Osteoblast (primary cell): ENCODE measurements at places on chromosomes 12 and 14. TPM values are rescaled to one million over a fixed set of nuclear protein-coding genes. Genes with fewer than 3 reads are reported as not detected.

Gene TAS2R42
- not detected in 2 replicates for total RNA-seq

Gene CCND2
- 1.5 and 2.5 TPM in 2 replicates for total RNA-seq

Gene TAS2R9
- not detected in 2 replicates for total RNA-seq

- DNase-seq: peak; percentile 91
- no peaks in the 10 kb centered on the region for H3K27me3 ChIP-seq
- H3K4me1 ChIP-seq: peaks cover 46% of the 10 kb centered on the region
- H3K27ac ChIP-seq: peak overlapping the region; percentile 96
Observed at GRCh38 chr14:76904100-76904739, 78.0 kb downstream of the LRRC74A start.

DNA sequence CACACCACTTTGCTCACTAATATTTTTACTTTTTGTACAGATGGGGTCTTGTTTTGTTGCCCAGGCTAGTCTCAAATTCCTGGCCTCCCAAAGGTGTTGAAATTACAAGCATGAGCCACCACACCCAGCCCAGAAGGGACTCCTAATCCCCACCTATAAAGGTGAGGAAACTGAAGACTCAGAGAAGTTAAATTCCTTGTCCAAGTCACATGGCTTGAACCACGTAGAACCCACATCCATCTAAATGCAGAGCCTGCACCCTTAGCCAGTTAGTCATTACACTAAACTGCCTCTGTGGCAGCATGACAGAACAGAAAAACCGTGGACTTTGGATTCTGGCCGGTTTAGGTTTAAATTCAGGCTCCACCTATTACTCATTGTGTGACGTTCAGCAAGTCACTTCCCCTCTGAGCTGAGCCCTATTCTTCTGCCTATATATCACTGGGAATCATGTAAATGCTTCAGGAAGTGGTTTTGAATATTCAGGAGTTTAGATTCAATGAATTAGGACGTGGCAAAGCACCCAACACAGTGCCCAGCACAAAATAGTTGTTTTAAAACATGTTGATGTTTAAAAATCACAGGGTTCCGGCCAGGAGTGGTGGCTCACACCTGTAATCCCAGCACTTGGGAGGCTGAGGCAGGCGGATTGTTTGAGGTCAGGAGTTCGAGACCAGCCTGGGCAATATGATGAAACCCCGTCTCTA lies 3.0 kb upstream of the CORO1C start:
- H3K36me3 ChIP-seq: no peaks in the 10 kb centered on the region
- H3K4me1 ChIP-seq: peaks cover 15% of the 10 kb centered on the region
- no peaks in the 10 kb centered on the region for H3K27me3 ChIP-seq
- H3K4me3 ChIP-seq: no peak overlapping the region
- peak overlapping the region; percentile 73 for H3K27ac ChIP-seq

GRCh38 chr14:101057394-101057793 lies 153.9 kb upstream of the RTL1 start:
- no peaks in the 10 kb centered on the region for H3K27me3 ChIP-seq
- peaks cover 23% of the 10 kb centered on the region for H3K4me1 ChIP-seq
- peaks cover 70% of the 10 kb centered on the region for H3K36me3 ChIP-seq
- DNase-seq: no peak
- H3K4me3 ChIP-seq: no peak overlapping the region

- H3K4me3 ChIP-seq: no peak overlapping the region
- H3K36me3 ChIP-seq: no peaks in the 10 kb centered on the region
- DNase-seq: no peak
- H3K27me3 ChIP-seq: peaks cover 33% of the 10 kb centered on the region
Observed at GRCh38 chr12:3496957-3497356, 6.0 kb downstream of the PRMT8 start.

GRCh38 chr14:60184905-60185555 lies 19.8 kb upstream of the DHRS7 start:
- no peaks in the 10 kb centered on the region for H3K27me3 ChIP-seq
- no peaks in the 10 kb centered on the region for H3K36me3 ChIP-seq
- no peak overlapping the region for H3K27ac ChIP-seq
- no peak overlapping the region for H3K4me3 ChIP-seq
- peaks cover 2% of the 10 kb centered on the region for H3K4me1 ChIP-seq
- no peak for DNase-seq

DNA sequence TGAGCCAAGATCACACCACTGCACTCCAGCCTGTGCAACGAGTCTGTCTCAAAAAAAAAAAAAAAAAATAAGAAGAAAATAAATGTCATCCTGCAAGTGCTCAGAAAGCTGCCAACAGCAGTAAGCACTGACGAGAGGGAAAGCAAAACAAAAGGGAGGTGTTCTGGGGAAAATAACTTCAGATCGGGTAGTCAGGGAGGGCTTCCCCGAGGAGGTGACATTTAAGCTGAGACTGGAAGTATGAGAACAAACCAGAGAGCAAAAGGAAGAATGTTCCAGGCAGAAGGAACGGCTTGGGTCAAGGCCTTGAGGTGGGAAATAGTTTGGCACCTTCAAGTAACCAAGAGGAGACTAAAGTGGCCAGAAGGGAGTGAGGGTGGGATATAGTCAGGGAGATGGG lies 4.7 kb upstream of the FAM222A start:
- no peak for DNase-seq
- peaks cover 10% of the 10 kb centered on the region for H3K27me3 ChIP-seq
- H3K4me1 ChIP-seq: no peaks in the 10 kb centered on the region
- H3K27ac ChIP-seq: no peak overlapping the region
- H3K4me3 ChIP-seq: no peak overlapping the region
- H3K36me3 ChIP-seq: no peaks in the 10 kb centered on the region

Gene IPO8
- 25.7 and 28.6 TPM in 2 replicates for total RNA-seq

Gene C12orf60
- total RNA-seq: 0.59 and 0.72 TPM in 2 replicates

GRCh38 chr12:92485351-92486348 lies 217.1 kb upstream of the PLEKHG7 start:
- no peaks in the 10 kb centered on the region for H3K4me1 ChIP-seq
- no peaks in the 10 kb centered on the region for H3K27me3 ChIP-seq
- H3K36me3 ChIP-seq: no peaks in the 10 kb centered on the region
- DNase-seq: no peak

Gene ACACB
- 13.8 and 16.2 TPM in 2 replicates for total RNA-seq

Gene FAM234B
- 3.3 and 5.6 TPM in 2 replicates for total RNA-seq

GRCh38 chr14:85597701-85598100 lies 67.8 kb downstream of the FLRT2 start:
- no peak for DNase-seq
- no peak overlapping the region for H3K4me3 ChIP-seq
- H3K36me3 ChIP-seq: no peaks in the 10 kb centered on the region
- H3K27ac ChIP-seq: no peak overlapping the region

Gene ZFYVE26
- 37.6 and 43.0 TPM in 2 replicates for total RNA-seq

DNA sequence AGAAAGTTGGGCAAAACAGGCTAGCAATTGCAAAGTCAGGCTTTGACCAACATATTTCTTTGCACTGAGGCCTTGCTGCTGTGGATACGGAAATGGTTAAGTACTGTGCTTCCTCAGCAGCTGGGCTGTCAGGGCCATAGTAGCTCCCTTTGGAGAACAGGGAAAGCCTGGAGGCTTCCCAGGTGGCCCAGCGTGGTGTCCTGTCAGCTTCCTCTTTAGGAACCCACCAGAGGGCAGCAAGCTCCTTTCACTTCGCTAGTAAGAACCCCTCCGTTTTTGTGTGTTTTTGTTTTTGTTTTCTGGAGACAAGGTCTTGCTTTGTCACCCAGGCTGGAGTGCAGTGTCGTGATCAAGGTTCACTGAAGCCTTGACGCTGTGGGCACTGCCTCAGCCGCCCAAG lies 1.7 kb upstream of the CFAP251 start:
- no peaks in the 10 kb centered on the region for H3K27me3 ChIP-seq
- H3K4me3 ChIP-seq: no peak overlapping the region
- peak; percentile 48 for DNase-seq
- H3K27ac ChIP-seq: peak overlapping the region; percentile 23

Gene NOVA1
- 0.36 TPM in 1 of 2 replicates, not detected in the other for total RNA-seq

GRCh38 chr12:91271185-91271584 lies 88.6 kb upstream of the DCN start:
- DNase-seq: no peak
- no peaks in the 10 kb centered on the region for H3K4me1 ChIP-seq
- no peaks in the 10 kb centered on the region for H3K36me3 ChIP-seq
- no peaks in the 10 kb centered on the region for H3K27me3 ChIP-seq
- H3K4me3 ChIP-seq: no peak overlapping the region

Gene ACSM4
- not detected in 2 replicates for total RNA-seq

Gene RTN1
- under 0.01 and 0.29 TPM in 2 replicates for total RNA-seq

GRCh38 chr14:95215094-95215725 lies 57.9 kb upstream of the DICER1 start:
- no peak overlapping the region for H3K4me3 ChIP-seq
- no peak for DNase-seq
- H3K27me3 ChIP-seq: no peaks in the 10 kb centered on the region

Gene HOXC12
- under 0.01 TPM in 1 of 2 replicates, not detected in the other for total RNA-seq

DNA sequence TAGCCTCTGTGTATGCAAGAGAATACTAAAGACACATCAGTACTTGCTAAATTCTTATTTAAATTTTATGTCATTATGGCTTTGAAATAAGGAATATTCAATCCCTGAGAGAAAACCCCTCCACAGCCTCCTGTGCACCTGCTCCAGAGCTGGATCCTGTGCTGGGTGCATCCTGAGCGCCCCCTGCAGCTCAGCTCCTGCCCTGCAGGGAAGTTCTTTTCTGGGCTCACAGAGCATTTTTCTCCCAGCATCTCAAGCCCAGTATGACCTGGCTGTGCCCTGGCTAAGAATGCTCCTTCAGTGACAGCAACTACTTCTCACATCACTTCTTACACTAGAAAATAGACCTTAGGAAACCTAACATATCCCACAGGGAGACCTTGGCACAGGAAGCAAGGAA lies 1211.7 kb downstream of the TMEM121 start:
- H3K27ac ChIP-seq: no peak overlapping the region
- no peaks in the 10 kb centered on the region for H3K4me1 ChIP-seq
- H3K4me3 ChIP-seq: no peak overlapping the region
- H3K36me3 ChIP-seq: no peaks in the 10 kb centered on the region
- DNase-seq: no peak
- H3K27me3 ChIP-seq: no peaks in the 10 kb centered on the region

DNA sequence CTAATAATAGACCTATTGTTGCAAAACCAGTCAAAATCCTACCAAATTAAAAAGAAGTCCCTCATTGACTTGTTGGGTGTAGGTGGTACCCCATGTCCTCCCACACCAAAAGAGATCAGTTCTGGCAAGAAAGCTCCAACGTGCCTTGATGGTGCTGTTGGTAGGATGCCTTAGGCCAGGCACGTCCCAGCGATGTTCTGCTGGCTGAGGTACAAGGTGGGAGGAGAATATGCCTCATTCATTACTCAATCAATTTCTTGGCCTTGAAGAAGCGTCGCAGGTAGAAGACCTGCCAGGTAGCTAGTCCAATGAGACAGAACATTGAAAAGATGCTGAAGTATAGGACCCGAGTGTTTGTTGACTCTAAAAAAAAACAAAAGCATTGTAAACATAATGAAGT lies 7.8 kb upstream of the NEK9 start:
- no peaks in the 10 kb centered on the region for H3K27me3 ChIP-seq
- no peak overlapping the region for H3K27ac ChIP-seq
- H3K4me1 ChIP-seq: no peaks in the 10 kb centered on the region
- DNase-seq: no peak
- no peak overlapping the region for H3K4me3 ChIP-seq

GRCh38 chr12:108121320-108121719 lies 7.8 kb upstream of the WSCD2 start:
- H3K36me3 ChIP-seq: no peaks in the 10 kb centered on the region
- H3K4me3 ChIP-seq: no peak overlapping the region
- DNase-seq: no peak
- no peaks in the 10 kb centered on the region for H3K4me1 ChIP-seq
- no peak overlapping the region for H3K27ac ChIP-seq
- no peaks in the 10 kb centered on the region for H3K27me3 ChIP-seq

GRCh38 chr12:6045438-6045837 lies 79.0 kb downstream of the VWF start:
- H3K36me3 ChIP-seq: no peaks in the 10 kb centered on the region
- H3K27ac ChIP-seq: no peak overlapping the region
- peaks cover 40% of the 10 kb centered on the region for H3K4me1 ChIP-seq
- no peak overlapping the region for H3K4me3 ChIP-seq
- H3K27me3 ChIP-seq: no peaks in the 10 kb centered on the region

Gene TMEM30B
- total RNA-seq: 1.1 and 1.8 TPM in 2 replicates

DNA sequence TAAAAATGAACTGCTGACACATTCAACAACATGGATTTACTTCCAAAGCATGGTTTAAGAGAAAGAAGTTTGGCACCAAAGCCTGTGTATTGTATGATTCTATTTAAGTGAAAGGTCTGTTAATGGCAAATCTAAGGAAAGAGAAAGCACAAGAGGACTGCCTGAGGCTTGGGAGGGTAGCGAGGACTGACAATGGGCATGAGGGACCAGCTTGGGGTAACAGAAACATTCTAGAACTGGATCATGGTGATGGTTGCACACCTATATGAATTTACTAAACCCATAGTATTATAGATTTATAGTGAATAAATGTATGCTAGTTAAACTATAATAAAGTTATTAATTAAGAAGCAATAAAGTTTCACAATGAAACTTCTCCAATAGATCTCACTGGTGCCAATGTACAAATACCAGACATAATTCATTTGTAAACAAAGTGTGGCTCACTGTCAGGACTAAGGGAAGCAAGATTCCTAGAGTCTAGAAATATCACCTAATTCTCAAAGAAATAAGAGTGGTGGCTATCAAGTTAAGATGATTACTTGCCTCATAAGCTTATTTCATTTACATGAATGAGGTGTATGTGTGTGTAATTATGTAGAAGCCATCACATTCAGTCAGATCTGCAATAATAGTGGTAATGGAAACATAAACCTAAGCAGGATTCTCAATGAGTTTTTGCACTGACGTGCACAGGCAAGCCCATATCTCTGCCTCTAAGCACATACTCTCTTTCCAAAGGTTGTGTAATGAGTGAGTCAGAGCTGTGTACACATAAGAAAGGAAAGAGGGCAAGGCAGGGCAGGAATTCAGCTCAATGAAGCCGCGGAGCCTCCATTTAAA lies 353.4 kb downstream of the KCNH5 start:
- no peaks in the 10 kb centered on the region for H3K4me1 ChIP-seq
- H3K4me3 ChIP-seq: no peak overlapping the region
- no peaks in the 10 kb centered on the region for H3K36me3 ChIP-seq
- H3K27me3 ChIP-seq: no peaks in the 10 kb centered on the region
- DNase-seq: no peak

- no peaks in the 10 kb centered on the region for H3K27me3 ChIP-seq
- no peak overlapping the region for H3K4me3 ChIP-seq
- no peak for DNase-seq
Observed at GRCh38 chr12:106964526-106964925, 8.8 kb downstream of the TMEM263 start.

GRCh38 chr12:75505706-75506312 lies 5.6 kb downstream of the KRR1 start:
- H3K27ac ChIP-seq: no peak overlapping the region
- peaks cover 20% of the 10 kb centered on the region for H3K4me1 ChIP-seq
- H3K4me3 ChIP-seq: no peak overlapping the region
- H3K36me3 ChIP-seq: peaks cover 57% of the 10 kb centered on the region

- H3K4me1 ChIP-seq: peaks cover 3% of the 10 kb centered on the region
- DNase-seq: no peak
- no peak overlapping the region for H3K27ac ChIP-seq
- H3K27me3 ChIP-seq: no peaks in the 10 kb centered on the region
Observed at GRCh38 chr14:29317423-29317822, 550.8 kb downstream of the FOXG1 start.

Gene A2ML1
- under 0.01 TPM in 1 of 2 replicates, not detected in the other for total RNA-seq

GRCh38 chr14:90499121-90499520 lies 102.3 kb downstream of the CALM1 start:
- H3K36me3 ChIP-seq: no peaks in the 10 kb centered on the region
- H3K27ac ChIP-seq: no peak overlapping the region
- no peak for DNase-seq

Gene ESRRB
- under 0.01 TPM in 1 of 2 replicates, not detected in the other for total RNA-seq

GRCh38 chr14:101022916-101023435 lies 119.5 kb upstream of the RTL1 start:
- peaks cover 58% of the 10 kb centered on the region for H3K36me3 ChIP-seq
- no peaks in the 10 kb centered on the region for H3K4me1 ChIP-seq
- H3K27ac ChIP-seq: no peak overlapping the region
- H3K4me3 ChIP-seq: no peak overlapping the region
